ENCODE measurements at places on chromosomes 12 and 14.

- no peak for DNase-seq
These were observed 78.1 kb downstream of the ABCD2 start for GRCh38 chr12:39541471-39541870.

- DNase-seq = no peak
These were observed 1.6 kb downstream of the FMNL3 start for GRCh38 chr12:49705479-49706134.

DNA sequence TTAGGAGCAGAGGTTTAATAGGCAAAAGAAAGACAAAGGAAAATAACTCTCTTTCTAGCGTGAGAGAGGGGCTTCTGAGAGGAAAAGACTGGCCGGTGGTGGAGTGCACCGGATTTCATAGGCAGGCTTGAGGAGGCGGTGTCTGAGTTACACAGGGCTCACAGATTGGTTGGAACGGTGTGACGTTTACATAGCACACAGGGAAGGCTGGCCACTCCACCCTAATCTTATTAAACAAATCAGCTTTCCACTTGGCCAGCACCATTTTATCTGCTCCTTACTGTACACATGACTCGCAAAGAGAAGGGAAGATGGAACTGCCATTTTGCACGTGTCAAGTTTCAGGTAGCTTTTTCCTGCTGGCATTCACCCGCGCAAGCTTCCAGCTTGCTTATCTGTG, 587.7 kb downstream of the RPL10L start:
- no peak for DNase-seq

GRCh38 chr12:32139064-32139421, 32.4 kb downstream of the BICD1 start:
- DNase-seq = no peak

- no peak for DNase-seq
These were observed 265.6 kb upstream of the SFSWAP start for GRCh38 chr12:131445184-131445774.

DNA sequence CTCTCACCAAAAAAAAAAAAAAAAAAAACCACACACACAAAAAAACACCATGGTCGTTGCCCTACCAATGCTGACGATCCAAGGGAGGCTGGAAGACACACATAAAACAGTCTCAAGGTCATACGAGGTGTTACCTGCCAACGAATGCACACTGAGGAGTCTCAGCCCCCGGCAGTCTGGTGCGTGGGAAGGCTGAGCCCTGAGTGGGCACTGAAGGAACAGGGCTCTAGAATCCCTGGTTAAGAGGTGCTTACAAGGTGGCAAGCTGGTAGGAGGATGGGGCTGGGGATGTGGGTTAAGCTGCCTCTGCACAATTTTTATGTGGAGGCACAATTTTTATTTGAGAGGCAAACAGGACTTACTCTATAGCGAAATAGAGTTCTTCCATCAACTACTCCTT, 7.9 kb downstream of the LTBP2 start:
- DNase-seq = no peak

DNA sequence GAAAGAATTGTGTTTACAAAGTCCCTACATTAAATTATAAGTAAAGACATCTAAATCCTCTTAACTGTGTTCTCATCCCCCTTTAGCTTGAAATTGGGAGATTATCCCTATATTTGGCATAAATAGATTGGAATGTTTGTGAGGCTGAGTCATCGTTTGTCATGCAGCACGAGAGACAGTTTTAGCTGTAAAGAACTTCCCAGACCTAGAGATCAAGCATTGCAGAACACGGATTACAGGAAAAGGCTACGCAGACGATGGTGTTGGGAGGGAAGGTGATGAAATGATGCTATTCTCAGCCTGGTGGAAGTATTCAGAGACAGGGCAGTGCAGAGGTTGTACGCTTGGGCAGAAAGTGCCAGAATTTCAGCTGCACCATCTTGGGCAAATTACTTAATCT, 93.8 kb downstream of the PTPRB start:
- DNase-seq = no peak

DNA sequence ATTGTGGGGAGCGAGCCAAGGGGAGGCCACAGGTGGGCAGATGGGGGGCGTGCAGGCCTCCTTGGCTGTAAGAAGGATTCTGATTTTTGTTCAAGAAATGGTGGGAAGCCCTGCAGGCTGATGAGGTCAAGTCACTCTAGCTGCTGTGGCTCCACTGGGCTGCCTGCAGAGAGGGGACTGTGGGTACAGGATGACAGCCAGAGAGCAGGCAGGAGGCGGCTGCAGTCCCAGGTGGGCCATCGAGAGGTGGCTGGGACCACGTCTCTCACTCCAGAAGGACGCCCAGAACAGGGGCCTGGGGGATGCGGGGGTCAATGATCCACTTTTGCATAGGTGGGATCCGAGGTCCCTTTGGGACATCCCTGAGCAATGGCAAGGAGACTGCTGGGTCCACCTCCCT, 9.1 kb downstream of the NCOR2 start:
- DNase-seq = no peak

DNA sequence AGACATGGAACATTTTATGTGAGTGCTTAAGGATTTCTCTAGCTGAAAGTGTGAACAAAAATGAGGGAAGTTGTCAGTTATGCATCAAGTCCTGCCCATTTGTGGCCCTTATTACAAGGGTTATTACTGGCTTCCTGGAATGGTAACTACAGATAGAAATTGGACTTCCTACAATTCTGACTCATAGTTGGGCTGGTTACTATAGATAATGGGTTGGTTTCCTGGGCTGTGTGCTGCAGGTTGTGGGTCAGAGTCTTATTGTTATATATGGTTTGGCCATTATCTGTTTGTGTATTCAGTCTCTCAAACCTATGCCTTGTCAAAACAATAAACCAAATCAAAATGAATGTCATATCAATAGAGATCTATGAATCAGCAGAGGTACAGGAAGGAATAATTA, 313.7 kb downstream of the ADAMTS20 start:
- DNase-seq = no peak

DNA sequence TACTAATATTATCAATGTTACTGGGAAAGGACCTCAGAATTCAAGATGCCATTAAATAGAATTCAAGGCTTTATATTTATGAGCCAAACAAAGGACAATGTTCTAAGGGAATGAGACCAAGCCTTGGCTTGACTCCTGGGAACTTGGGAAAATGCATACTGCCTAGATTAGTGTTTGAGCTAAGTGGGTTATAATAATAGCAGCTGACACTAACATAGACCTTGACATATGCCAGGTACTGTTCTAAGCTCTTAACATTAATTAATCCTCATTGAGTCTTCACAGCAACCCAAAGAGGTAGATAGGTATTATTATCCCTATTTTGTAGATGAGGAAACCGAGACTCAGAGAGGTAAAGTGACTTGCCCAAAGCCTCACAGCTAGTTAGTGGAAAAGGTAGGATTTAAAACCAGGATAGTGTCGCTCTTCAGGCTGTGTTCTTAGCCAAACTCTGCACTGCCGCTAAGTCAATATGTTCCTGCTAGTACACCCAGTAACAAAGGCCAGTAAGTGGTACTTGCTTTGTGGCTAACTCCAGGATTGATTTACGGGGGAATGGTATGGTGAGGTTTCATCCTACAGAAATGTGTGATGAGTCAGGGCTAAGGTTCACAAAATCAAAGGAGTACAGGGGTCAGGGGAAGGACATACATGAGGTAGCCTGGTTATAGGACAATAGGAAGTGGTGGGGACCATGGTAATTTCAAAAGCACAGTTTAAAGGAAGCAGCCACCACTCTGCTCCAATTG, 35.8 kb upstream of the PRKAB1 start:
- no peak for DNase-seq

- no peak for DNase-seq
These were observed 41.9 kb downstream of the PELI2 start for GRCh38 chr14:56160088-56160487.

Data from NCI-H187 (cell line).